ENCODE measurements at places on chromosomes 1 and 21. TPM values are rescaled to one million over a fixed set of nuclear protein-coding genes. Genes with fewer than 3 reads are reported as not detected.

TNFRSF9 gene
- 1.2 TPM for total RNA-seq

GUCA2B gene
- not detected for total RNA-seq

PEX19 gene
- total RNA-seq, result 31.8 TPM

CCDC30 gene
- 7.5 TPM for total RNA-seq

MFAP2 gene
- total RNA-seq, result 29.4 TPM

SPRR2B gene
- total RNA-seq, result not detected

CLEC20A gene
- not detected for total RNA-seq

COL9A2 gene
- total RNA-seq, result 9.1 TPM

CSMD2 gene
- total RNA-seq, result 10.1 TPM

KRTAP19-3 gene
- not detected for total RNA-seq

TMEM82 gene
- not detected for total RNA-seq

DIRAS3 gene
- 2.9 TPM for total RNA-seq

TPM3 gene
- total RNA-seq, result 156 TPM

LGR6 gene
- total RNA-seq, result 0.24 TPM

CD84 gene
- total RNA-seq, result 13.5 TPM

SLC9C2 gene
- total RNA-seq, result 1.7 TPM

DMBX1 gene
- total RNA-seq, result 1.4 TPM

AQP10 gene
- not detected for total RNA-seq

SHISAL2A gene
- 2.2 TPM for total RNA-seq

TEKT2 gene
- total RNA-seq, result not detected

HPCAL4 gene
- 1.4 TPM for total RNA-seq

ENTREP3 gene
- 1.2 TPM for total RNA-seq

ZSWIM5 gene
- total RNA-seq, result 0.48 TPM

TSPEAR gene
- not detected for total RNA-seq

ATP1A4 gene
- 0.96 TPM for total RNA-seq

GBP6 gene
- total RNA-seq, result 0.48 TPM

ORC1 gene
- 0.48 TPM for total RNA-seq

ALPL gene
- not detected for total RNA-seq

KCNA10 gene
- total RNA-seq, result not detected
